Stimulated activated CD4-positive, alpha-beta T cell treated with anti-CD3 and anti-CD28 coated beads, Interleukin-15, amount 100 ng/mL, for 1 hour (primary cell): ENCODE measurements at places on chromosomes 7 and 10.

DNA sequence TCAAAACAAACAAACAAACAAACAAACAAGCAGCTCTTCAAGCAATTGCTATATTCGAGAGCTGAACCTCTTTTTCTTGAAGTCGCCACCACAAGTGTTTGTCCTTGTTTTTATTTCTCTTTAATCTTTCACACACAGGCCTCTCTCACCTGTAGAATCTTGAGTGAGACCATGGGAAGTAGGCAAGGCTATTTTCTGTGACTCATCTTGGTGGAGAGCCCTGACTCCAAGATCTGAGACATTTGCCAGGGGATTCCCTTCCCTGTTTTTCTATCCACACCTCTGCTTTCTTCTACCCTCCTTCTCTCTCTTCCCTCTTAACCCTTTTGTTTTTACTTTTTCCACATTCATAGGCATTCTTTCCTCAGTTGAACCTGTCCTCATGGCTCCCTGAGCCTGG, 8.0 kb upstream of the TAS2R60 start:
- no peak for DNase-seq

DNA sequence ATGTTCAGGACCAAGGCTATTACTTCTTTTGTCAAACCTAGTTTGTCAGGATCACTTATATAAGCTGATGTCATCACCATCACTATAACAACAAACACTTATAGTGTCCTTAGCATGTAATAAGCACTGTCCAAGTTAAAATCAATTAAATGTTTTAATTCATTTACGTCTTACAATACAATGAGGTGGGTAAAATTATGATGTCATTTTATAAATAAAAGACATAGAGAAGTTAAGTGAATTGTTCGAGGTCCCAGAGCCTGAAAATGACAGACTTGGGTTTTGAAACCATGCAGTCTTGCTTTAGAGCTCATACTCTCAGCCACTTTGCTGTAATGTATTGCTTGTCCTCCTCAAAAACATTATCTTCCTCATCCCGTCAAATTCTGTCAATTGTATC, 48.3 kb downstream of the SLC13A1 start:
- no peak for DNase-seq

GRCh38 chr7:37489703-37490102, 41.0 kb upstream of the ELMO1 start:
- no peak for DNase-seq

GRCh38 chr7:14841869-14842268, 60.7 kb downstream of the DGKB start:
- no peak for DNase-seq

DNA sequence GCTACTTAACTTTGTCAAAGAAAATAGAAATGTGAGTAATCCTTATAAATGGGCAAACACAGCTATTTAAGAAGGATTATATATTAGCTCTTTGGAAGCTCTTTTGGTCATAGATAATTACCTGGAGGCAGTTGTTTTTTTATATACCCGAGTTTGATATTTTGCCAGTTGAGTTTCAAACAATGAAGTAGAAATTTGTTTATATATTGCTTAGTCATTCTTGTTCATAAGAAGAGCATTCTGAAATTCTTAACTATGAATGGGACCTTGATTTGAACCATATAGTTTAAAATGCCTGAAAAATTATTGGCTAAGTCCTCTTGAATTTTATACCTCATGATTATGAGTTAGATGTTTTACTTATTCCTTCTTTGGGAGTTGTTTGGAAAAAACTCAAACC, 36.4 kb downstream of the MINPP1 start:
- DNase-seq: no peak

GRCh38 chr7:112481833-112482670, 1.3 kb downstream of the LSMEM1 start:
- no peak for DNase-seq

DNA sequence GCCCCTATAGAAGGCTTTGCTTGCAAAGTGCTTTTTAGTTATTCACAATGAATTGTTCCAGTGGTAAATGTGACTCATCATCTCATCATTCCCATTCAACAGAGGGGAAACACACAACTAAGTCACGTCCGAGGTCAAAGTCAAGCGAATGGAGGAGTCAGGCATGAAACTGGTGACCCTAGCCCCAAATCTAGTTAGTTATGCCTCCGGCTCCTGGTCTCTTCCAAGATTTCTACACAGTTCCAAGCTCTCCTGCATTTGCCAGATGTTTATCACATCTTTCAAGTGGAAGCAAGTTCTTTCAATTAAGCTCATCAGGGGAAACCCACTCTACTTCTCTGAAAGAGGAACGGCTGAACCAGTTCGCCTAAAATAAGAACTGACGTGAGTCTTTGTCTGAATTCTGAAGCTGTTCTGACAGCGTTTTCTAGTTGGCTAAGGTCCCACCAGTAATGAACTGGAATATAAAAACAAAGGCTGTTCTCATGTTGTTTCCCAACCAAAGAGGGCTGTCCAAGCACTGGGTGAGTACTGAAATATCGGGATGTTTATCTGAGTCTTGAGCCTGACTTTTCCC, 140.9 kb upstream of the NRBF2 start:
- no peak for DNase-seq

DNA sequence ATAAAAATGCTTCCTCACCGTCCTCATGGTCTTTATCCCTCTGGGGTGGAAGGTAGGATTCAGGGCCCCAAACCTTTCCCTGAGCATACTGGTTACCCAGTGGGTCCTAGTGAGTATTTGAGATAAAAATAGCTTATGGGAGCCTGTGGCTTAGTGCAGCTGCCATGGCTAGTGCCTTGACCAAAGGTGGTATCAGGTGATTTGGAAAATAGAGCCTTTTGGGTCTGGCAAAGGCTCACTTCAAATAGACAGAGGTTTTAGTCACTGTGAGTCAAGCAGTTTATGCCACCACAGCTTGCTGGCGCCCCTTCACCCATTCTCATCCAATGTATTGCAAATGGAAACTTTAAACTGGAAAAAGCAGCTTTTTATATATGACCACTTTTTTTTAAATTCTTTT, 30.4 kb downstream of the PLAU start:
- DNase-seq: no peak
